HT1080 (cell line): ENCODE measurements at places on chromosomes 16 and 17.

- no peak for DNase-seq
These were observed 8.5 kb downstream of the ALOXE3 start for GRCh38 chr17:8109661-8110455.

DNA sequence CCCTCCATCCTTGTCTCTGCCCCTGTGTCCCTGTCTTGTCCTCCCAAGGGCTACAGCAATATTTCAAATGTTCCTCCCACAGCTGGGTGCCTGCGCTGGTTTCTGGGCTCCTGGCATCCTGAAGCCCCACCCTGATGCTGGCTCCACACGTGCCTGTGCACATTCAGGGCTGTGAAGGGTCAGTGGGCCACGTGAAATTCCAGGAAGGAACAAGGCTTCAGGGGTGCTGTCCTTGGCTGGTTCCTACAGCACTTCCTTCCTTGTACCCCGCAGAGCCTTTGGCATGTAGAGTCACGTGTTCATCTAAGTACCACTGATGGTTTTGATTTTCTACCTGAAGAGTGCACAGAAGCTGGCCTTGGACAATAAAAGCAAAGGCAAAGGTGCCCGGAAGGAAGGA lies 57.7 kb upstream of the NLK start:
- no peak for DNase-seq

DNA sequence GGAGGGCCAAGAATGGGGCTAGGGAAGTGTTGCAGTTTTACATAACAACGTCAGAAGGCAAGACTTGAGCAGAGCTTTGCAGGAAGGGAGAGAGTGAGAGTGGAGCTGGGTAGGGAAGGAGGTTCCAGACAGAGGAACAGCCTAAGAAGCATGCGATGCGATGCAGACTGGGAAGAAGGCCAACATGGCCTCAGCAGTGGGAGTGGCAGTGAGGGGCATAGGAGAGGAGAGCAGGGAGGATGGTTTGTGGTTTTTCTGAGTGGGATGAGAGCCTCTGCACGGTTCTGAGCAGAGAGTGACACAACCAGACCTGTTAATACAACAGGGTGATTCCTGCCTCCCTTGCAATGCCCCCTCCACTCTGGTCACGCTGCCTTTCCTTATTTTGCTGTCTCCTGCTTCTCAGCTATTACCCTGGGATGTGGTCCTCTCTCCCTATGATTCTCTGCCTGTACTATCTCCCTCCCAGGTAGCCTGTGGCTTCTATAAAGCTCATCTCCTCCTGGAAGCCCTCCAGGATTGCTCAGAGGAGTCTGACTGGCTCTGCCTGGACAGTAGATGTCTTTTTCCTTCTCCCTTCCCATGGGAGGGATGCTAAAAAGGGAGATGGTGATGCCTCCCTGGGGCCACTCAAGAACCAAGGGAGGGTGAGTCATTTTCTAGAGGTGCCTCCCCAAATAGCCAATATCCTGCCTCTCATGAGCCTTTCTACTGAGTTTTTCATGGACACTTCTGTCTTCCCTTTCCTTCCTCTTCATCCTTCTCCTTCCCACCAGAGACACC lies 38.7 kb upstream of the NGFR start:
- peak; percentile 90 for DNase-seq

DNA sequence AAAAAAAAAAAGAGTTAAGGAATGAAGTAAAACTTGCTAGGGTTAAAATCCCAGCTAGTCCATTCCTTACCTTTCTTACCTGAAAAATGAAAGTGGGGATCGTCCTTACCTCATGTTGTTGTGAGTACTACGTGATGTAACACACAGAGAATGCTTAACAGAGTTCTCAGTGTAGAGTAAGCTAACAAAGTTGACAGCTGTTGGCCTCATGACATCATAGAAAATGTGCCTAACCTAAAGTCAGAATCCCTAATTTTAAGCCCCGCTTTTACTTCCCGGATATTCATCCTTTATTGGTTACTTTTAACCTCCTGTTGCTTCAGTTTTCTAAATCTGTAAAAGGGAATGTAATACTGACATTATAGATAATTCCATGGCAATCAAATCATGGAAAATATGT lies 505.8 kb upstream of the HSBP1 start:
- DNase-seq = no peak

- DNase-seq = peak; percentile 64
These were observed 1.5 kb upstream of the MAF start for GRCh38 chr16:79601931-79602627.
